ENCODE measurements at places on chromosomes 4 and X.

- DNase-seq: no peak
Observed at GRCh38 chr4:1500966-1501753, 94.9 kb upstream of the NKX1-1 start.

- no peak for DNase-seq
Observed at GRCh38 chrX:47191806-47192401, 1.7 kb upstream of the UBA1 start.

DNA sequence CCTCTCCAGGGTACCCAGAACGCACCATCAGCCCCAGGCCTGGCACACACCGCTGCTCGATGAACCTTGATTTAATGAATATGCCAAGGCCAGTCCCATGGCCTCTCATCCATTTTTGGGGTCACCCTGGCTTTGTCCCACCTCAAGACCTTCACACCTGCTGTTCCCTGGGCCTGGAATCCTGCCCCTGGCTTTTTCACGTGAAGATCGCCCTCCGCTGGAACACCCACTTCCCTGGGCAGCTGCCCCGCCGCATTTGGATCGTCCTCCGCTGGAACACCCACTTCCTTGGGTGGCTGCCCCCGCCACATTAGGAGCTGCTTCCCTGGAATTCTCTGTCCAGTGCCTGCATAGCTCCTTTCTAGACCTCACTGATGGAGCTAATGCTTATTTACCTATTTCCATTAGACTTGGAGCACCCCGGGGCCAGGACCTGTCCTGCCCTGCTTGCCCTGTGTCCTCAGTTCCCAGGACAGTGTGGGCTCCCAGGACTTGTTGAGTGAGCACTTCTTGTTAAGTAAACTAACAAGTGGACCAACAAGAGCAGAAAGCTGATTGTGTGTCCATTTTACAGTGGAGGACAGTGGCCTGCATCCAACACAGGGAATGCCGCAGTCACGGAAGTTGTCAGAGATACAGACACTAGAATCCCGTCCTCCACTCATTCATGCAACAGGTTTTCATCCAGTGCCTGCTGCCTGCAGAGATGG, 12.5 kb downstream of the BLOC1S4 start:
- DNase-seq: no peak

GRCh38 chr4:187711586-187711985, 284.0 kb upstream of the ZFP42 start:
- no peak for DNase-seq

DNA sequence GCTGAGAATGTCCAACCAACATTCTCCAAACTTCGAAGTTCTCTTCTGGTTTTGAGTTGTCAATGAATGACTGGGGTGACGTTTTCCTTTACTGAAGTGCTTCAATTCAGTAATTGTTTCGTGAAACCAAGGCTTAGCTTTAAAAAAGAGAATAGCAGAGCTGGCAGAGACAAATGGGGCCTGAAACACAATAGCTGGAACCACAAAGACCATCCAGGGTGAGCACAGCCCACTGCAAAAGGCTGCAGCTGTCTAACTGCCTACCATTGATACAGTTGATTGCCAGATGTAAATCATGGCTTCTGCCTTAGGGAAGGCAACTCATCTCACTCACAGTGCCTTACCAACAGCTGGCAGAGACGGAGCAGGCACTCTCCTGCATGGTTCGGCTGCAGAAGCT, 78.7 kb upstream of the ZNF518B start:
- no peak for DNase-seq

DNA sequence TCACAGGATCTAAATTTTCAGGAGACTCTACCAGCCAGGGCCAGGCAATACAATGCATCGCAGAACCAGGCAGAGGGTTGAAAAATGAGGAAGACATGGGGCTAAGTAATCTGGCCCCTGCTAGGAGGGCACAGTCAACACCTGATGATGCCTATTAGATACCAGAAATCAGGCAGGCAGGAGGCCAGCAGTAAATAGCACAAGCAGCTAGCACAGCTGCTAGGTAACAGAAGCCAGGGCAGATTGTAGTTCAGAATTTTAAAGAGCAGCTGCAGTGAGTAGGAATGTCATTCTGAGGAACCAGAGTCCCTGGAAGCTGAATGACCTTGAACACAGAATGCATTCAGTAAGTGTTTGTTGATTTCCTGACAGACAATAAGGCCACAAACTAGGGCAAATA, 38.8 kb upstream of the TRPC5OS start:
- DNase-seq: no peak

- DNase-seq: no peak
Observed at GRCh38 chr4:48727666-48728459, 52.2 kb downstream of the FRYL start.

DNA sequence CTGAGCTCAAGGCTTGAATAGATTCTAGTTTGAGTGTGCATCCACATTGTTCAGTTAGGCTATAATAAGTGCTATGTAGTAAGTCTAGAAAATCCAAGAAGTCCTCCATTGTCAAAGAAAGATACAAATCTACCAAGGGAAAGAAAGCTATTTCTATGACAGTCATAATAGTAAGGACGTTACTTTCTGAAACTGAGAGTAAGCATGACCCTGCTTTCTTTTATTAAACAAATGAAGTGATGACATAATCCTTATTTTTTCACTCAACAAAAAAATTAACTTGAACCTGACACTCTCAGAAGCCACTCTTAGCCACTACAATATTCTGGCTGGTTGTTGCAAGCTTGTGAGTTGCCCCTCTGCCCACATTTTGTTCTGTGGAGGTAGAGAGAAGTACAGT, 33.8 kb upstream of the AMELX start:
- DNase-seq: no peak

- no peak for DNase-seq
Observed at GRCh38 chrX:143121477-143121876, 95.7 kb downstream of the SPANXN4 start.

DNA sequence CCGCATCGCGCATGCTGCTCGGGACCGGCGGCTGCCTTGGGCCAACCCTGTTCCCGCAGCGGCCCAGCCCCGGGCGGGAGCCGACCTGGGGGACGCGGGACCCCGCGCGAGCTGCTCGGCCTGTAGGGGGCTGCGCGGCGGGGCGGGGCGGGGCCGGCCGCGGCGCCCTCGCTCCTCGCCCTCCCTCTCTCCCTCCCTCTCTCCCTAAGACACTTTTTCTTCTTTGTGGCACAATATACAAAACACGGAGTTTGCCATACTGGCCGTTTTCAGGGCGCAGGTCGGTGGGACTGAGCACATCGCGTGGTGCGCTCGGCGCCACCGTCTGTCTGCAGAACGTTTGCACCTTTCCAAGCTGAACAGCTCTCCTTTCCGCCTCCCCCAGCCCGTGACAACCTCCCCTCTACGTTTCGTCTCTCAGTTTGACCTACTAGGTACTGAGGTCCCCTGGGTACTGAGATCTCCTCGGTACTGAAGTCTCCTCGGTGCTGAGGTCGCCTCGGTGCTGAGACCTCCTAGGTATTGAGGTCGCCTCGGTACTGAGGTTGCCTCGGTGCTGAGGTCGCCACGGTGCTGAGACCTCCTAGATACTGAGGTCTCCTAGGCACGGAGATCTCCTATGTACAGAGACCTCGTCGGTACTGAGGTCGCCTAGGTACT, 261.1 kb upstream of the PLCXD1 start:
- DNase-seq: no peak

- DNase-seq: no peak
Observed at GRCh38 chrX:18377796-18378195, 23.3 kb upstream of the SCML2 start.

- no peak for DNase-seq
Observed at GRCh38 chr4:113756005-113756410, 5.5 kb downstream of the CAMK2D start.

- DNase-seq: no peak
Observed at GRCh38 chrX:57651169-57651919, 28.7 kb downstream of the NLRP2B start.

GRCh38 chrX:103187953-103188475, 26.9 kb upstream of the BEX4 start:
- DNase-seq: no peak

GRCh38 chr4:33696586-33696985, 2547.7 kb downstream of the ARAP2 start:
- no peak for DNase-seq

GRCh38 chr4:54661686-54662085, 3.9 kb downstream of the KIT start:
- no peak for DNase-seq

GRCh38 chr4:17636696-17637622, 22.5 kb downstream of the MED28 start:
- peak; percentile 79 for DNase-seq

GRCh38 chr4:116639070-116639577, 446.3 kb downstream of the TRAM1L1 start:
- no peak for DNase-seq

GRCh38 chr4:26789208-26789607, 71.4 kb upstream of the STIM2 start:
- no peak for DNase-seq

GRCh38 chrX:41912923-41913322, 10.4 kb downstream of the CASK start:
- DNase-seq: no peak

GRCh38 chr4:139556724-139557555, 921 bp upstream of the SETD7 start:
- DNase-seq: peak; percentile 54

DNA sequence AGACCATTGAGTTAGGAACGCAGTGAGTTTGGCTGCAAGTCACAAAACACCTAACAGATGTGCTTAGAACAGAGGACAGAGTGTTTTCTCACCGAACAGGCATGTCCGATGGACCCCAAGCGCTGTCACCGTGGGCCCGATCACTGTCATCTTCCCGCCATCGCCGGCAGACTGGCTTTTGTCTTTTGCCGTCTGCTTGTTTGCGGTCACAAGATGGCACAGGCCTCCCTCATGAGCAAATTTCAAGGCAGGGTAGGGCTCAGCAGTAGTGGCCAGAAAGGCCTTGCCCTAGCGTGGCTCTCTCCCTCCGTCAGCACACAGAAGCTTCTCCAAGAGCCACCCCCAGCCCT, 21.4 kb upstream of the MRFAP1 start:
- no peak for DNase-seq

GRCh38 chr4:14269824-14270223, 642.3 kb upstream of the BOD1L1 start:
- no peak for DNase-seq

- no peak for DNase-seq
Observed at GRCh38 chr4:16457944-16458343, 231.7 kb upstream of the TAPT1 start.

DNA sequence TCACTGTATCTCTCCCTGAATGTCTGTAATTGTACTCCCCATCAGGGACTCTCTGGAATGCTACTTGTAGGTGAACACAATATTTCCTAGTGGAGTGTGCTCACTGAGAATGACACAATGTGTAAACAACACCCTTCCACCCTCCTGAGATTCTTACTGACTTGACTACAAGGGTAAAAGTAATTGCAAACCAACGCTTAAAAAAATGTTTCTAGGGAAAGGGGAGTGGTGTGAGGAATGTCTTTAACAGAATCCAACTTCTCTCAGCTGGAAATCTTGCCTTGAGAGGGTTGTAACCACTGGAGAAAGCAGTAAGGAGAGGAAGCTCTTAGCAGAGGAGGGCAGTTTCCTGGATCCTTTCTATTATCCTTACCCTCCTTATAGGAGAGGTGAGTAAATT, 5.1 kb upstream of the RAPGEF2 start:
- DNase-seq: no peak

DNA sequence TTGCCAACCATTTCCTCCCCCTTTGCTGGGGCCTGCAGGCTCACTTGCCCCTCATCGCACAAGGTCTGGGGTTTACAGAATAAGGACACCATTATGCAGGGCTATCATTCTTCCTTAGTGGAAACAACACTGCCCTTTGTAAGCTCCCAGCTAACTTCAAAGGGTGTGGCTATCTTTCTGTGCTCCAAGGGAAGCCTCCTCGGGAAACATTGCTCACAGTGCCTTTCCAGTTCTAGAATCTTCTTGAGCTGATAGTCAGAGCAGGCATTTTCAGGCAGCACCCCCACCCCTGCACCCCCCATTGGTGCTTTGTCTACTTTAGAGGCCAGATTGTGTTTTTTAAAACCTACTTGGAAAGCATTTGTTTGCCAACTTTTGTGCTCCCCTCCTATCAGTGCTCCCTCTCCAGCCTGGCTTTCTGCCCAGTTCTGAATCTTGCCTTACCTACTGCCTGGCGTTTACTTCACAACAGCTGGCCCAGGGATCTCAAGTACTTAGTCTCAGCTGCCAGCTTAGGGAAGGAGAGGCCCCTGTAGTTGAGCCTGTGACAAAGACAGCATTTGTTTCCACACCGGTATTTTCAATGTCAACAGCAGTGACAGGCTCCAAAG, 53.5 kb downstream of the PLAC1 start:
- no peak for DNase-seq

All from cerebellum (tissue), 4 donors.